ENCODE measurements at places on chromosomes 6 and 20. TPM values are rescaled to one million over a fixed set of nuclear protein-coding genes. Genes with fewer than 3 reads are reported as not detected.

CRYBG1 gene
- total RNA-seq = 5.9 TPM

LY86 gene
- total RNA-seq = 1.9 TPM

MTFR2 gene
- total RNA-seq = 0.30 TPM

FAM184A gene
- 3.6 TPM for total RNA-seq

TCP1 gene
- total RNA-seq = 106 TPM

KCNQ2 gene
- total RNA-seq = not detected

MANEA gene
- total RNA-seq = 11.3 TPM

DYNLT2 gene
- 5.0 TPM for total RNA-seq

RBBP8NL gene
- not detected for total RNA-seq

TOP1 gene
- 23.7 TPM for total RNA-seq

PROKR2 gene
- total RNA-seq = not detected
